ENCODE measurements at places on chromosomes 6 and 20.

GRCh38 chr6:134077301-134077700 lies 24.9 kb upstream of the SLC2A12 start:
- no peak for DNase-seq

- DNase-seq, result no peak
These were observed 48.8 kb upstream of the KIF25 start for GRCh38 chr6:167948716-167949115.

- DNase-seq, result no peak
These were observed 10.8 kb downstream of the HLA-DQB2 start for GRCh38 chr6:32752580-32752979.

- DNase-seq, result no peak
These were observed 46.4 kb upstream of the CST5 start for GRCh38 chr20:23925789-23926525.

DNA sequence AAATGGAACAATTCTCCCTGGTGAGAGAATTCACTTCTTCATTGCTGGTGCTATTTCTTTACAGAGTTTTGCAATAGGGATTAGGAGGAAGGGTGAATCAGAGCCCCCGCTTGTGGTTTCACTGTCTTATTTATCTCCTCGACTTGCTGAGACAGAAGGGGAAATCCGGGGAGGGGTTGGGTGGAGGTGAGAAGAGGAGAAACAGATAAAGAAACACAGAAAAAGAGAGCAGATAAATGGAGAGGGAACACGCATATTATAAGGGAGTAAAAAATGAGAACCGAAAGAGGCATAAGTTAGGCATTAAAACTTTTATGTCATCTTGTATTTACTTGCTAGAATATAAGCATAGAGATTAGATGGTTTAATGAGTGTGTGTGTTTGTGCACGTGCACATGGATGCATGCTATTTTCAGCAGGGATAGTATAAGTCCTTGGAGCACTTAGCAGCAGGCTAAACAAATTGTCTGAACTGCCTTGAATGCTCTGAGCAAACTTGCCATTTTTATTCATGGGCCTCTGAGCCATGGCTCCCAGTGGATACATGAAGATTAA lies 105.0 kb downstream of the OLIG3 start:
- DNase-seq, result no peak

GRCh38 chr20:64228751-64229506 lies 26.6 kb upstream of the PCMTD2 start:
- no peak for DNase-seq

- no peak for DNase-seq
These were observed 34.2 kb downstream of the RBM38 start for GRCh38 chr20:57425150-57426013.

DNA sequence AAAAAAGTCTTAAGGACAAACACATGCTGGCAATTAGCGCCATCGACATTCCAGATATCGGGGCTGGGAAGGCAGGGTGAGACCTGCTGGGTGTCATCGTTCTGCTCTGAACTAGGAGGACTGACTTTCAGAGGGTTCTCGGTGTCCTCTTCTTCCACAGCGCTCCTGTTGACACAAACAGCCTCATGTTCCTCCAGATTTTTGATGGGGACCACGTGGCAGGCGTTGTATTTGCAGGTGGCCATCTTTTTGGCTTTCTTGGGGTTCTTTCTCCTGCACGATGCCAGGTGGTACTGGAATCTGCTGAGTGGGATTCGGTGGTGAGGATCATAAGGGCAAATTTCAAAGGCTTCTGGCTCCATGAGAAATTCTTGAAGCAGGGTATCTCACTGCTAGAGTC lies 469 bp downstream of the GTSF1L start:
- DNase-seq, result no peak

DNA sequence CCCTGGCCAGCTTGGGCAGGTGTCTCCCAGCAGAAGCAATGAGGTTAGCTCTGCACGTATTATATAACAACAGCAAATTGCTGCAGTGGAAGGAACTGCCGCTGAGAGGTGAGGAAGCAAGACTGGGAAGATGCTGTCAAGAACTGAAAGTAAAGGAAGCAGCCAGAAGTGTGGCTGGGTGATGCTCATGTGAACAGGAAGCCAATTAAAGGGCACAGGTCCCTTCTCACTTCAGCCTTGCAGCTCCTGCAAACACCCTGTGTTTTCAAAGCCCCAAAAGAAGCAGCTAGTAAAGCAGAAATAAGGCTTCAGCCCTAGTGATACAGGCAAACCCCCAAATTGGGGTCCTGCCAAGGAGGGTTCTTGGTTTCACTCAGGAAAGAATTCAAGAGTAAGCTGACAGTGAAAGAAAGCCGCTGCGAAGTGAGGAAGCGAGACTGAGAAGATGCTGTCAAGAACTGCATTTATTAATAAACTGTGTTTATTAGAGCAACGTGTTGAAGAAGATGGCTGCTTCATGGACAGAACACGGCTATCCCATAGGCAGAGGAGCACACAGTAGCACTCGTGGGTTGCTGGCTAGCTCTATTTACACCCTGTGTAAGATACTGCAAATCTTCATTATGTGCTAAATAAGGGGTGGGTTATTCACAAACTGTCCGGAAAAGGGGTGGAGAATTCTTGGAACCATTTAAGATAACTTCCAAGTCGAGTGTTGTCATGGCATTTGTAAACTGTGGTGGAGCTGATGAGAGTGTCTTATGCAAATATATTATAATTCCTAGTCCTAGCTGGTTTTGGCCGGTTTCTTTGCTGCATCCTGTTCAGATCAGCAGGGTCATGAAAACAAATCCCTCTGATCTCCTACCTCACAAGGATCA lies 152.2 kb downstream of the LINC00237 start:
- no peak for DNase-seq

GRCh38 chr6:92469186-92469828 lies 950.1 kb downstream of the EPHA7 start:
- no peak for DNase-seq

Measured in ascending aorta (tissue), 2 donors.